ENCODE measurements at places on chromosomes 11 and 22.

GRCh38 chr11:68402355-68403031, 58.1 kb upstream of the PPP6R3 start:
- no peak for DNase-seq

- no peak for DNase-seq
These were observed 49.0 kb downstream of the SC5D start for GRCh38 chr11:121341609-121342008.

DNA sequence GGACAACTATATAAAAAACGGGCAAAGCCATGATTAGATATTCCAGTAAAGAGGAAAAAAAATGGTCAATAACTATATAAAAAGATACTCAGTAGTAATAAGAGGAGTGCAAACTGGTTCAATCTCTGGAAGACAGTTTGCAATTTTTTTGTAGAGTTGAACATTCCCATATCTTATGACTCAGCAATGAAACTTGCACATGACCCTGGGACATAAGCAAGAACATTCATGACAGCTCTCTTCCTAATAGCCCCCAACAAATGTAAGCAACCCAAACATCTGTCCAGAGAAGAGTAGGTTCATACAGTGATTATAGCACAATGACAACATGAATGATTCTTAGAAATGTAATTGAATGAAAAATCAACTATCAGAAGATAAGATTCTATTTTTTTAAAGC, 21.8 kb upstream of the CSF2RB start:
- DNase-seq, result no peak

GRCh38 chr11:127935081-127935480, 652.3 kb downstream of the ETS1 start:
- DNase-seq, result no peak

- DNase-seq, result no peak
These were observed 31.3 kb upstream of the GNB1L start for GRCh38 chr22:19885841-19886592.

DNA sequence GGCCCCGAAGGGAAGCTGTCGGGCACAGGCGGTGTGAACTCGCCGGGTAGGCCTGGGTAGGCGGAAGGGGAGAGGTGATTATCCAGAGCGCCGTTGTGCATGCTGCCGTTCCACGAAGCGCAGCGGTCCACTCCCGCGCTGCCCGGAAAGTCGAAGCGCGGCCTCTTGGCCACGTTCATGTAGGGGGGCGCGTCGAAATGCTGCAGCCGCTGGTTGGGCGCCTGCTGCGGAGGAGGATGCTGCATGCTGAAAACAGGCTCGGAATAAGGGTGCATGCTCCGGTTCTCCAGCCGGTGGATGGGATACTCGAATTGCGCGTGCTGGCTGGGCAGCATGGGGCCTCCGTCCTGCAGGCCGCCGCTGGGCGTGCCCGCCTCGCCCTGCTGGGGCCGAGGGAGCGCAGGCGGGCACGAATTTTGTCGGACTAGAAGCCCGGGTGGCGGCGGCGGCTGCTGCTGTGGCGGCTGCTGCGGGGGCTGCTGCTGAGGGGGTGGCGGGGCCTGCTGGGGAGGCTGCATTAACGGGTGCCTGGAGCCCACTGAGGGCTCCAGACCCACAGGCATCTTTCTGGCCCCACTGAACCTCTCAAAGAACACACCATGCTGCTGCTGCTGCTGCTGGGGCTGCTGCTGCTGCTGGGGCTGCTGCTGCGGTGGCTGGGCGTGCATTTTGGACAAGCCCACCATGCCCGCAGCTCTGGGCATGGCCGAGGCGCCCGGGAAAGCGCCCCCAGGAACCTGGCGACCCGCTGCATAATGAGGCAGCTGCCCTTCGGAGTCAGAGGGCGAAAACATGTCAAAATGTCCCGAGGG, 2.3 kb downstream of the MN1 start:
- DNase-seq, result no peak

DNA sequence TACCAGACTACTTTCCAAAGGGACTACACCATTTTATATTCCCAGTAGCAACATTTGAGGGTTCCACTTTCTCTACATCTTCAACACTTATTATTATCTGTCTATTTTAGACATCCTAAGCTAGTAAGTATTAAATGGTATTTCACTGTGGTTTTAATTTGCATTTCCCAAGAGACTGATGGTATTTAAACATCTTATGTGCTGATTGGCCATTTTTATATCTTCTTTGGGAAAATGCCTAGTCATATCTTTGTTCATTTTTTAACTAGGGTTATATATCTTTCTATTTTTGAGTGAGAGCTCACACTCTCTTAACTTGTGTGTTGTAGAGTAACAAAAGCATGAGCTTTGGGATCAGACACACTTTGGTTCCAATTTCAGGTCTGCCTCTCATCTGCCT, 73.7 kb downstream of the PRCP start:
- no peak for DNase-seq

GRCh38 chr22:42871146-42872050, 14.3 kb upstream of the ARFGAP3 start:
- DNase-seq, result no peak

DNA sequence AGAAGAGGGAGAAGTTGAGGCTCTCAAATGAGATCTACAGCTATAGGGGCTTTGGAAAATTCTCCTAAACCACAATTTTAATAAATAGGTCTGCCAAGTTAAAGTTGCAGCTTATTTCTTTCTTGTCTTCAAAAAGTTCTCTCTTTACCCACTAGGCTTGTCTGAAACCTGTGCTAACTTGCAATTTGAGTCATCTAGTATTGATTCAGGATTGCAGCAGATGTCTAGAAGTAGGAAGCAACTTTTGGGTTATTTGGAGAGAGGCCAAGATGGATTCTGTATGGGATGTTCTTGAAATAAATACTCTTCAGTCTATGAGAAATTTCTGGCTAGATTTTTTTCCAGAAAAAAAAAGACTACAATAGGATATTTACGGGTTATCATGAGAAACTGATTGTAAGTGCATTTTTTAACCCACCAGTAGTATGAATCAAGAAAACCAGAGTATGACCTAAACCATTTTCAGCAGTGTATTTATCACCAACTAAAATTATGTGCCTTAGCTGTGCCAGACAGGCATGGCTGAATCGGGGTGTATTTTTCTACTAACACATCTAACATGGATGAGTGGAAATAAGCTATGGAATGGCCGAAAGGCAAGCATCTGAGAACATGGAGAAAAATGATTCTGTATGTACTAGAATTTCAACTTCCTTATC, 4.9 kb upstream of the RAB38 start:
- DNase-seq, result no peak

GRCh38 chr11:116415095-116415494, 357.7 kb downstream of the BUD13 start:
- DNase-seq, result no peak

DNA sequence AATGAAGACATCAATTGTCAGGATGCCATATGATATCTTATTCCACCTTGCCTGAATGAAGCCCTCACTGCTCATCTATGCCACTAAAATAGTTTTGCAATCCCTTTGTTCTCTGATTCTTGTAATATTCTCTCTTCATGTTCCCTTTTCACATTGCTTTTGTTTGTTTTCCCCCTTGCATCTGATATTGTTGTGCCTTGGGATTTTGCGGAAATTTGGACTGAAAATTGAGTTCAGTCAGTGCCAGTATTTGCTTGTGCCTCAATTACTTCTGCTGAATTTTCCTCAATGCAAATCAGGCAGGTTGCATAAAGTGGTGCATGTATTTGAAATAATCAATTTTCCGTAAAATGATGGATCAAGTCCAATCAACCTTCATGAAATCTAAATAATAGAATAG, 98.3 kb downstream of the PAX6 start:
- no peak for DNase-seq

DNA sequence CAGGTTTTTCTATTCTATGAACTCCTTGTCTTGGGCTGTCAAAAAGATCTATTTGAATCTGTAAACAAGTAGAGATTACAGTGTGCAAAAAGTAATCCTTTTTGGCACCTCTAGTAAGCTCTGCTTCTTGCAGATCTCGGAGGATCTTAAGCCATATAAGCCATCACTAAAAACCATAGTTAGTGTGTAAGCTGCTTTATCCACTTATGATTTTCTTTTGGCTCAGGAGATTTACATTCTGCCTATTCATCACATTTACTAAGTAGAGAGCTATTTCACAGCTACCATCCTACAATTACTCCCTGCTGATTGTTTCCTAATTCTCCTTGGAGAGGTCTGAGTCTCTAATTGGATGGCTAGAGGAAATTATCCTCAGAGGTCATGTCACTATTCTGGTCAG, 385.7 kb downstream of the AASDHPPT start:
- no peak for DNase-seq

DNA sequence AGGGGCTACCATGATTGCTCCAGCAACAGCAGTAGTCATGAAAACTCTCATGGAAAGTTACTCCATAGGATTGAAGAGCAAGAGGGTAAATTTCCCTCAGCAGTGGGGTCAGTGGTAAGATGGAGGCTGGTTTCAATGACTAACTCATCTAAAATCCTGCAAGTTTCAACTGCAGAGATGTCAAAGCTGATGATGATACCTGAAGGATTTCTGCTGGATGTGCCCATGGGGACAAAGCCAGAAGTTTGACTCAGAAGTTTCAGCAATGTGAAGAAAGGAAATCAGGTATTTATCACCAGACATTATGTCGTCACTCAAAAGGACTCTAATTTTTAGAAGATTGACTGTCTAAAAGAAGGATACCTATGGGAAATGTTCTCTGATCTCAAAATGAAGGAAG, 29.1 kb downstream of the RAB38 start:
- no peak for DNase-seq

DNA sequence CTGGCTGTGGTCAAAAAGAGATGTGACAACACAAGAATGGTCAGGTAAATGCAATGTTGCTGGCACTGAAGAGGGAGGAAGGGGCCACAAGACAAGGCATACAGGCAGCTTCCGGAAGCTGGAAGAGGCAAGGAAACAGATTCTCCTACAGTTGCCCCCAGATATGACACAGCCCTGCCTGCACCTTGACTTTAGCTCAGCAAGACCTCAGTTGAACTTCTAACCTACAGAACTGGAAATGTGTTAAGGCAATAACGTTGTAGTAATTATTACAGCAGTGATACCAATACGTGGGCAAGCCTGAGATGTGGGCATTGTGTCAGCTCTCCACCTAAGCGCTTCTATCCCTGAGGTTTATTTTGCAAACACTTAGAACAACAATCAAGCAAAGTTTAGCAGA, 4.2 kb upstream of the KIAA0930 start:
- no peak for DNase-seq

- DNase-seq, result no peak
These were observed 82.6 kb downstream of the ADAMTS15 start for GRCh38 chr11:130531061-130531460.

- DNase-seq, result no peak
These were observed 19.3 kb downstream of the HPS4 start for GRCh38 chr22:26464312-26464711.

DNA sequence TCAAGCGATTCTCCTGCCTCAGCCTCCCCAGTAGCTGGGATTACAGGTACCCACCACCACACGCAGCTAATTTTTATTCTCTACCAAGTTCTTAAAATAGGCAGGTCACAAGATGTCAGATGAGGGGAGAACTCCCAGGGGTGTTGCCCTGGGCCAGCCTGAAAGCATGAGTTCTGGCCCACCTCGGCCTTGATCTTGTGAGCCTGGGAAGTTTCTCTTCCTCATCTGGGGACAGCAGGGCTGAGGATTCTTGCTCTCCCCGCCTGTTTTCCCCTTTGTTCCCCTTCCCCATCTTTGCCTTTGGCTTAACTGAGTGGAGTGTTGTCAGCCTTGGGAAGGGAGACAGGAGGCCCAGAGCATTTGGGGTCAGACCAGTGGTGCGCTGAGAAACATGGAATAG, 3.5 kb downstream of the PDXP start:
- DNase-seq, result no peak

DNA sequence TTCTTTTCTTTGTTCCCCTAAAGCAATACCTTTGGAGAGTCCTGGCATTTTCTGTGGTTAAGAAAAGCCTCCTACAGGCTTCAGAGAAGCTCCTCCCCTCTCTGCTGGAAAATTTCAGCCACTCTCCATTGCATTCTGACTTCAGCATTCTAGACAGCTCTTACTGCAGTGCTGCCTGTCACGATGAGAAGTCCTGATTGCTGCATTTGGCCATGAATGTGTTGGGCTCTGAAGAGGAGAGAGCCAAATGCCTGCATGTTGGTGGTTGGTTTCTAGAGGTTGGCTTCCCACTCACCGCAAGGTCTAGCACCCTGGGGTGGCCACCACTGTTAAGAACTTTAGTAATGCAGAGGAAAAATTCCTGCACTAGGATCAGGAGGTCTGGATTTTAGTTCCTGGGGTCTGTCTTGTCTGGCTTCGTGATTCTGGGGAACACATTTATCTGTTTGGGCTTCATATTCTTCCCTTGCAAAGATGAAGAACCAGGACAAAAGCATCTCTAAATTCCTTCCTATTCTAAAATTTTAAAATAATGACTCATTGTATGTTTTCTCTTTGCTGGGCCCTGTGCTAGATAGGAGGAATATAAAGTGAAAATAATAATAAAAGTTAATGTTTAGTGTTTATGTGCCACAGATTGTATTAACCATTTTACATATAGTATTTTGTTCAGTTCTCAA, 38.1 kb downstream of the COA4 start:
- DNase-seq, result no peak

DNA sequence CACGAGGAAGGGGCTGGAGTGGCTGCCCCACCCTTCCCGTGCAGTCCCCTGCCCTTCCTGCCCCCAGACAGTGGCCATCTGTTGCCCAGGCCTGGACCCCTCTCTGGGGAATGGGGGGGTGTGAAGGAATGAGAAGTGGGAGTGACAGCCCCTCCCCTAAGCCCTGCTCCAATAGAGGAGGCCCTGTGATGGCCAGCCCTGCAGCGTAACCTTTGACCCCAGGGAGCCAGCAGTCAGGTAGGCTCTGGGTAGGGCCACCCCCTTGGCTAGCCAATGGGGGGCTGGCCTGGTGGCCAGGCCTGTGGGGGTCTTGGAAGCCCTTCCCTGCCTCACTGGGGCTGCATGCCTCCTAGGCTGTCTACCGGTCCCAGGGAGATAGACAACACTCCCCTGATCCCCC, 6.6 kb downstream of the FLRT1 start:
- no peak for DNase-seq

DNA sequence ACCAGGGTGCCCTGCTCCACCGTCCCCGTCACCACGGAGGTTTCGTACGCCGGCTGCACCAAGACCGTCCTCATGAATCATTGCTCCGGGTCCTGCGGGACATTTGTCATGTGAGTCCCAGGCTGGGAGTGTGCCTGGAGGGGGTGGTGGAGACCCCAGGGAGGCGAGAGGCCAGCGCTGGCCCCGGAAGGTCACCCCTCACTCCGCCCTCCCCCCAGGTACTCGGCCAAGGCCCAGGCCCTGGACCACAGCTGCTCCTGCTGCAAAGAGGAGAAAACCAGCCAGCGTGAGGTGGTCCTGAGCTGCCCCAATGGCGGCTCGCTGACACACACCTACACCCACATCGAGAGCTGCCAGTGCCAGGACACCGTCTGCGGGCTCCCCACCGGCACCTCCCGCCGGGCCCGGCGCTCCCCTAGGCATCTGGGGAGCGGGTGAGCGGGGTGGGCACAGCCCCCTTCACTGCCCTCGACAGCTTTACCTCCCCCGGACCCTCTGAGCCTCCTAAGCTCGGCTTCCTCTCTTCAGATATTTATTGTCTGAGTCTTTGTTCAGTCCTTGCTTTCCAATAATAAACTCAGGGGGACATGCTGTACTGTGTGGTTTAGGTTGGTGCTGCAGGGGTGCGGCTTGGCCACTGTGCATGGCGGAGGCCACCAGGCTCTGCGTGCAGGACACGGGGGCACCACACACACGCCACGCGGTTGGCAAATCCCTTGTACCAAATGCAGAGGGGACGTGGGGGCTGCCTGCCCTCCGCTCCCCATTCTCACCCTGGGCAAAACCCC, 35.4 kb downstream of the MUC2 start:
- DNase-seq, result no peak

- DNase-seq, result no peak
These were observed 174.1 kb downstream of the CSNK2A3 start for GRCh38 chr11:11178671-11179638.

- no peak for DNase-seq
These were observed 23.9 kb downstream of the LRRC4C start for GRCh38 chr11:41435531-41435930.

All from right renal pelvis (tissue), 4 donors.